RWPE1 (cell line): ENCODE measurements at places on chromosomes 3 and 15.

- no peak for DNase-seq
Observed at GRCh38 chr15:45804028-45804427, 169.2 kb downstream of the SQOR start.

GRCh38 chr3:163462446-163462845 is 1615.8 kb downstream of the SI start:
- DNase-seq, result no peak

- no peak for DNase-seq
Observed at GRCh38 chr15:73017987-73018386, 34.3 kb upstream of the NEO1 start.

GRCh38 chr3:58874248-58874741 is 175.5 kb downstream of the CFAP20DC start:
- DNase-seq, result peak; percentile 53

GRCh38 chr15:43769584-43770228 is 7.1 kb downstream of the ELL3 start:
- DNase-seq, result peak; percentile 64

GRCh38 chr15:90046911-90047392 is 45.8 kb downstream of the ZNF710 start:
- DNase-seq, result peak; percentile 85

GRCh38 chr3:42961633-42962032 is 17.5 kb upstream of the GASK1A start:
- peak; percentile 20 for DNase-seq

GRCh38 chr3:32129832-32130231 is 23.4 kb downstream of the GPD1L start:
- DNase-seq, result no peak

DNA sequence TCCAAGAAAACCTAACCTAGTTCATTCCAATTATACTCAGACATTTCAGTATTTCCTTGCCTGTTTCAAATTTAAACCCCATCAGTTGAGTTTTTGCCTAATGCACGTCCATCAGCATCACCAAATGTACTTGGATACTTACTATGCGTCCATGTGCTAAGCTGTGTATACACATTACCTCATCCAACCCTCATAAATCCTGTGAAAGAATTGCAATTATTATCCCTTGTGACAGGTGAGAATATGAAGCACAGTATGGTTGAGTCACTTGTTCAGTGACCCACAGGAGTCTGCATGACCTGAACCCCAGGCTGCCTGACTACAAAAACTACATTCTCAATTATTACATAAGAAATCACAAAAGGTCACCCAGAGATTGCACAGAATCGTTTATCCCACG is 2.5 kb downstream of the OR5K2 start:
- no peak for DNase-seq

- no peak for DNase-seq
Observed at GRCh38 chr3:9386501-9387321, 10.7 kb upstream of the SETD5 start.

- DNase-seq, result peak; percentile 50
Observed at GRCh38 chr3:127690823-127691452, 18.2 kb downstream of the ABTB1 start.

DNA sequence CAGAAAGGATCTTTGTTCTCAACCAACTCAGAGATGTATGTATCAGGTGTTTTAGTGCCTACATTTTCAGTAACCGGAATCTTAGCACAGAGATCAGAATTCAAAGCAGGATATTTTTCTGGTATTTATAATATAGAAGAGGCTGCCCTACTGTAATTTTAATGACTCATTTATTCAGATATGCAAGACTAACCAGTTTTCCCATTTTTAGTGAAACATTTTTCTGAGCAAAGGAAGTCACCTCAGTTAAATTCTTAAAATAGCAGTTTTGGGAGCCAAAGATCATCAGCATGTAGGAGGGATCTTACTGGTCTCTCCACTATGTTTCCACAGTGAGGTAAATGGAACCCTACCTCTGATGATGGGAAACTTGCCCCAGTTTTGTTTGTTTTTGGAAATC is 42.0 kb downstream of the SRP14 start:
- DNase-seq, result no peak

- DNase-seq, result no peak
Observed at GRCh38 chr15:41105348-41106334, 10.4 kb downstream of the INO80 start.

GRCh38 chr3:148970271-148970670 is 21.1 kb upstream of the GYG1 start:
- no peak for DNase-seq

- DNase-seq, result no peak
Observed at GRCh38 chr3:100695696-100696095, 13.6 kb upstream of the TFG start.

- DNase-seq, result peak; percentile 22
Observed at GRCh38 chr15:57395292-57395691, 19.0 kb downstream of the CGNL1 start.

DNA sequence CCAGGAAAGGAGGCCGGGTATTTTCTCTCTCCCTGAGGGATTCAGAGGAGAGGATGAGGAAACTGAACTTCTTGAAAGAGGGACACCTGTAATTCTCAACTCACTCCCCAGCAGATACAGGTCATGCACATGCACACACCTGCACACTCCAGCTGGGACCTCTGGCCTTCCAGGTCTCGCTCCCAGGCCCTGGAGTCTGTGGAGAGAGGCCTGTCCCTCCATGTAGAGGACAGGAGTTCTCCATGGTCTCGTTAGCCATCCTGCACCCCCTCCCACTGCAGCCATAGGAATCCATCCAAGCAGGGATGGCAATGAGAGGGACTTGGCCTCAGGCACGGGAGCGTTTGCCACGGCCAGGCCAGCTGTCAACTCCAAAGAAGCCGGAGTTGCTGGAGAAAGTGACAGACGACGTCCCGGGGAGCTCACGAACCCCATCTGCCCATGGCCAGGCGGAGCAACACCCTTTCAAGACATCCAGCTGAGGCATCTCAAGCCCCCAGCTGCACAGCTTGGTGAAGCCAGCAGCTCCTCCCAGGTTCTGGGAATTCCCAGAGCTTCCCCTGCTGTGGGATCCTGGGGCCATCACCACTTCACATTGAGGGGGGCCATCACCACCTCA is 223.3 kb downstream of the UACA start:
- no peak for DNase-seq

DNA sequence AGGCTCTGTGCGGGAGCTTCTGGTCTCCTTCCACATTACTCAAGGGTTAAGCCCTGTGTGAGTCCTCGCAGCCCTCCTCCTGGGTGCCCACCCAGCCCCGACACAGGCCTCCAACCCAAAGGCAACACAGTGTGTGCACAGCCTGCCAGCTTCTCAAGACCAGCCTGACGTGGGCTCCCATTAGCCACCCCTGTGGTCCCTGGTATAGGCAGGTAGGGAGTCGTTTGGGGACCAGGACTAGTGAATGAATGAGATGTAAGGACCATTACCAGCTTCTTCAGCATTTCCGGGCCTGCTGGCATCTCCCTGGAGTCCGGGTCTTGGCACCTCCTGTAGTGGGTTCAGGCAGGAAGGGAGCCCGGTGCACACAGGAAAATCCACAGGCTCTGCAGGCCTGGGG is 20.2 kb upstream of the PLXNA1 start:
- no peak for DNase-seq

DNA sequence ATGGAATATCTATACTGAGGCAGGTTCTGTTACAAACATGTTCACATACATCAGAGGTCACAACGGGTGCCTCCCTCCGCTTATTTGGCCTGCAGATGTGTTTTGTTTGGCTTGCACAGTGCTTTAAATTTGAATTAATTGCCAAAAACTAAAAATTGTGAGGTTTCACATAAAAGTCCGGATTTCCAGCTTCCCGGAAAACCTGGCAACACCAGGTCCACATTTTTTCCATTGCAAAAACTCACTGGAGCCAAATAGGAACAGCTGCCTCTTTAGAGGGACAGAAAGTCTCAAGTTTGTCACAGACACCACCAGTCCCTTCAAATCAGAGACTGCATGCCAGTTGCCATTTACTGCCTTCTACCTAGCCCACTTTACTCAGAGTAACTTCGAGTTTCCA is 205.9 kb upstream of the MDFIC2 start:
- no peak for DNase-seq

GRCh38 chr3:56320883-56321282 is 147.4 kb downstream of the ERC2 start:
- DNase-seq, result no peak

GRCh38 chr15:82530006-82530405 is 10.3 kb downstream of the RPS17 start:
- no peak for DNase-seq

- peak; percentile 49 for DNase-seq
Observed at GRCh38 chr3:138332472-138333073, 2.9 kb upstream of the NME9 start.

DNA sequence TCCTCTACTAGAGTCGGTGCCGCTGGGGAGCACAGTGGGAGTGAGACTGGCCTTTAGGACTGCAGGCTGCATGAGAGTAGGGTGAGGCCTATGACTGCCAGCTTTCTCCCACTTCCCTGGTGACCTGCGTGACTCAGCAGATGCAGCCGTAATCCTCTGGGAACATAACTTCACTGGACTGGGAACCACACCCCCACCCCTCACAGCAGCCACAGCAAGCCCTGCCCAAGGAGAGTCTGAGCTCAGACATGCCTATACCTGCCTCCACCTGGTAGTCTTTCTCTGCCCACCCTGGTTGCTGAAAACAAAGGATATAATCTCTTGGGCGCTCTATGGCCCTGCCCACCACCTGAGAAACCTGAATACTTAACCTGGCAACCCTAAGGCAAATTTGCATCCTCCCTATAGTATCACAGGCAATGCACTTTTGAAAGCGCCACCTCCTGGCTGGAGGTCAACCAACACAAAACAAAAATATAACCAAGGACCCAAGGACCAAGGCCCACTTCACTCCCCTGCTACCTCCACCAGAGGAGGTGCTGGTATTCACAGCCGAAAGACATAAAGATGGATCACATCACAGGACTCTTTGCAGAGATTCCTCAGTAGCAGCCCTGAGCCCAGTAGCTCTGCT is 308.9 kb downstream of the CTNNB1 start:
- DNase-seq, result peak; percentile 13

DNA sequence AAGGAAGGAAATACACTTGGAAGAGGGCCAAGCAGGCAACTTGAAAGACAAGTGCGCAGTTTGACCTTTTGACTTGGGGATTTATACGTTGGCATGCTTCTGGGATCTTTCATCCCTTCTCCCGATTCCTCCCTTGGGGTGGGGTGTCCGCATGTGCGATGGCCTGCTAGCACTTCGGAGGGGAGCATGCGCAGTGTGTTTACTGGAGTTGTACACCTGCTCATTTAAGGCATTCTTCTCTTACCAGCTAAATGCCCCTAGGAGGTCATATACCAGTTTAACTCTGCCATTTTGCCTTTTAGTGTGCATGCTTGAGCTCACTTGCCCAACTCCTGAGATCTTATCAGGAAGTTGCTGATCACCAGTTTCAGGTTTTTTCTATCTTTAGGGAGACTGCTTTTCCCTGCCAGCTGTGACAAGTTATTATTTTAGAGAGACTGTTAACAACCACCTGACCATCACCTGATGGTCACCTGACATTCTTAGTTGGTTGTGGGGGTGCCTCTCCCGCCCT is 63.5 kb downstream of the BFSP2 start:
- no peak for DNase-seq

GRCh38 chr3:150871192-150871591 is 34.0 kb downstream of the MINDY4B start:
- peak; percentile 81 for DNase-seq

DNA sequence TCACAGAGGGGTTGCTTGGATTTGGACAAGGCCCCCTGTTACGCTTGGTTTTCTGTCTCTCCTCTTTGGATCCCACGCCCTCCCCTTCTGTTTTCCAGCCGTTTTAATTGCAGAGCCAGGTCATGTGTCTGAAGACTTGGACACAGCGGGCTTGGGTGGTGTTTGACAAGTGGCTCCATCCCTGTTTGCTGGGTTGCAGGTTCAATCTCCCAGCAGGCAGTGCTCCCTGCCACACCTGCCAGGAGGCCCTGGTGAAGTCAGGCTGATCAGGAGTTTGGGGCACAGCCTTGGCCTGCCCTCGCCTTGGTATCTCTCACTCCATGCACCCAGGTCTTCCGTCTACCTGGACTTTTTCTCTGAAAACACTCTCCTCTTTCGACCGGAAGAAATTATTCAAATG is 59.0 kb downstream of the PLXNA1 start:
- no peak for DNase-seq

DNA sequence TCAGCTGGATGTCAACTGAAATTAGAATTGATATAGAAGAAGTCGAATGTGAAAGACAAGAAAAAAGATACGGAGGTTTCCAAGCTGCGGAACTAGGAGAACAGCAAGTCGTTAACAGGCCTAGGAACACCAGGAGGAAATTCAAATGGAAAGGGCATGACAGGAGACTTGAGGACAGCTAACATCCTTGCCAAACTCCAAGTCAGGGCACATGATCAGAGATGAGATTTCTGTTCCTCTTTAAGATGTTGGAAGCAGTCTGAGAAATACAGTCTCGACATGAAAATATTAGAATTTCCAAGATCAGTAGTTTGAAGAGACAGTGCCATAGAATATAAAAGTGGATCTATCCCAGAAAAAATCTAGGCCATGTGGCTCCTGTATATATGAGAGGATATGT is 5.0 kb downstream of the MYO5A start:
- DNase-seq, result no peak

GRCh38 chr3:88203642-88204055 is 53.9 kb downstream of the C3orf38 start:
- DNase-seq, result peak; percentile 44

GRCh38 chr15:45873781-45874180 is 239.0 kb downstream of the SQOR start:
- no peak for DNase-seq

DNA sequence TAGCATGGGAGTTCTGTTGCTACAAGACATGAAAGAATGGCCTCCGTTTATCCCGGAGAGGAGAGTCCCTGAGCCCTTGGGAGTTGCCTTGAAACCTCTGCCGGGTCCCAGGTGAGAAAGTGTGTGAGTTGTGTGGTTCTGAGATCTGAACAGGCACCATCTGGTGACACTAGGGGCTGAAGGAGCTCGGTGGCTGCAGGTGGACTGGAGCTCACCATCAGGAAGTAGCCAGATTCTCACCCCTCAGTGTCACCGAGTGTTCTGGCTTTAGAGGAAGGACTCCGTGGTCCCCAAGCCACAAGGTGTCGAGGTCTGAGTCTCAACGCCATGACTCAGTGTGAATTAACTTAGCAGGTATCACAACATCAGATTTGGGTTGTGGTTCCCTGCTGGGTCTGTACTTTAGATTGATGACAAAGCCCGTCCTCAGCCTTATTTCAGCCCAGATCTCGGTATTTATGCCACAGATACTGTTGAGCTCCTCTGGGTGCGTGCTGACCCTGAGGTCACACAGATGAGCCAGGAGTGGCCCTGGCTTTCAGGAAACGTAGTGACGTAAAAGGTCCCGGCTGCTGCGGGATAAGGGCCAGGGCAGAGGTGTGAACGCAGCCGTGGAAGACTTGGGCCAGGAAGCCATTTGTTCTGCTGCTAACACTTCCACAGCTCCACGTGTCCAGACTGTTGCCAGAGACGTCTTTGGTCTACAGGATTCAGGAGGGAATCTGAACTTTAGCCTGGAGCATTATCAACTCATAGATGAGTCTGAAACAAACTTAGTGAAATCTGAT is 54.4 kb downstream of the PGPEP1L start:
- DNase-seq, result no peak
